ENCODE measurements at places on chromosomes 1 and 21.

DNA sequence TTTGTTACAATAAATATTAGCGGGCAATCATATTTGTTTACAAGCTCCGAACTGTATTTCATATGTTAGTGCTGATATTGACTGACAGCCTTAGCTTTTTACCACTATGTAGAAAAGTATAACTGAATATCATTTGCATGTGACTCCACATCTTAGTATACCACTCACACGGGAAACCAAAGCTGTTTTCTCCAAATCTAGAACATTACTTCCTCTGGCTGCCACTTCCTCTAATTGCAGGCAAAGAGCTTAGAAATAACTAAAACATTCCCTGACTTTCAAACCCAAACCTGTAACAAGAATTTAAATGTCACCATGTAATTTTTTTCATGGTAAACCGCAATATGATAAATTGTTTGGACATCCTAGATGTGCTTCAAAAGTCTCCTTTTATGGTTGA is 174.7 kb downstream of the LBR start:
- no peak for DNase-seq

DNA sequence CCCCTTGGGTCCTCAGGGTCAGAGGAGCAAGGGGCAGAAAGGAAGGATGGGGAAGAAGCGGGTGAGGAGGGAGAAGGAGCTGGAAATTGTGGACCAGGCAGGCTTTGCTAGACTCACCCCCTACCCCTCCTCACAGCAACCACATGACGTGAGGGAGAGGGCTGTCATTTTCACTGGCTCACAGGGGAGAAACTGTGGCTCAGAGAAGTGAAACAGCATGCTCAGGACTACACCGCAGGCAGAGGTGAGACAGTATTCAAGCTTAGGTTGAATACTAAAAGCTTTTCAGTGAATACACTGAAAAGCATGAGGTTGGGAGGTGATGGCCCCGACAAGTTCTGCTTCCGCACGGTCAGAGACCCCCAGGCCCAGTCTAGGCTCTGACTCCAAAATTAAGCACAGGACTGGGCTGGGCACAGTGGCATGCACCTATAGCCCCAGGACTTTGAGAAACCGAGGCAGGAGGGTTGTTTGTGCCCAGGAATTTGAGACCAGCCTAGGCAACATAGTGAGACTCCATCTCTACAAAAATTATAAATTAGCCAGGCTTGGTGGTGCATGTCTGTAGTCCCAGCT is 1.2 kb upstream of the CLEC20A start:
- no peak for DNase-seq

DNA sequence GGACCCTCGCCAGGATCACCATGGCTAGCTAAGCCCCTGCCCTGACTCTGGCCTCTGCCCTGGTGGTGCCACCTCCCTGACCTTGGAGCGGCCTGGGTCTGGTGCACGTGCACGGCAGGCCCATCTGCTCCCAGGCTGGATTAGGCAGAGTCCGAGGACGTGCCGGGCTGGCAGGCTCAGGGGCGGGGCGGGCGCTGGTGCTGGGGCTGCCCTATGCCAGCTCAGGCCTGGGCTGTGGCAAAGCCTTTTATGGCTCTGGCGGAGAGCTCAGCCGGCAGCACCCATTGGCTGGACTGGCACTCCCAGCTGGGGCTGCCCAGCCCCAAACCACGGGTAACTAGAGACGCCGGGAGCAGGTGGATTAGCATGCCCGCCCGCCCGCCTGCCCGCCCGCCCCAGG is 17.1 kb upstream of the EDN2 start:
- DNase-seq, result no peak

DNA sequence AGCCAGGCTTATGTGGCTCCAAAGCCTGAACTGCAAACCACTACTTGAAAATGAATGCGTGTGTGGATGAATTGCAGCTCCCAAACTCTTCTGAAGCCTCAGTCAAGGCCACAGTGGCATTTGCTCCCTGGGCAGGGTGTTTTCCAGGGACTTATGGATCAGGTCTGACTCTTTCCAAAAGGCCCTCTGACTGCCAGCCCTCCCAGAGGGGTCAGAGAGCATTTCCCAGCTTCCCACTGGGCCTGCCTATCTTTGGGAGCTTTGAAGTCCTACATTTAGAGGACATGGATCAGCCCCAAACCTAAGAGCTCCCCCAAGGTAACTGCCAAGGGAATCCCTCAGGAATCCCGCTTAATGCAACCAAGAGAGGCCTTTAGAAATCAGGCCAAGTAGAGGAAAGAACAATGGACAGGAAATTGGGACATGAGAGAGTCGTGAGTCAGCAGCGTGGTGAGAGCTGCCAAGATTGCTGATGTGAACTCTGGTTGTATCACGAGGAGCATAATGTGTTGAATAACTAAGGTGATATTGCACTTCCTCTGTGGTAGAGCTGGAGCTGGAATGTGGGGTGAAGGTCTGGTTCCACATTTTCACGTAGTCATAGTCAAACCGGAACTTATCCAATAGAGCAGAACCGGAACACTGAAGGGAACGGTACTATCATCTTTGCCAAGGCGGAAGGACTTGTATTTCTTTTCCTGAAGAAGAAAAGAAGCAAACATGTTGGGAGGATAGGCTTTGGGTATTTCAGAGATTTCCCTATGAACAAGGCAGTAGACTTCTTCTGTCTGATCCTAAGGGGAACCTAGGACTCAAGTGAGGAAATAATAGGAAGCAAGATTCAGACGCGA is 99.4 kb upstream of the JUN start:
- DNase-seq, result no peak

- no peak for DNase-seq
These were observed 53.6 kb downstream of the OLIG1 start for GRCh38 chr21:33123374-33124123.

DNA sequence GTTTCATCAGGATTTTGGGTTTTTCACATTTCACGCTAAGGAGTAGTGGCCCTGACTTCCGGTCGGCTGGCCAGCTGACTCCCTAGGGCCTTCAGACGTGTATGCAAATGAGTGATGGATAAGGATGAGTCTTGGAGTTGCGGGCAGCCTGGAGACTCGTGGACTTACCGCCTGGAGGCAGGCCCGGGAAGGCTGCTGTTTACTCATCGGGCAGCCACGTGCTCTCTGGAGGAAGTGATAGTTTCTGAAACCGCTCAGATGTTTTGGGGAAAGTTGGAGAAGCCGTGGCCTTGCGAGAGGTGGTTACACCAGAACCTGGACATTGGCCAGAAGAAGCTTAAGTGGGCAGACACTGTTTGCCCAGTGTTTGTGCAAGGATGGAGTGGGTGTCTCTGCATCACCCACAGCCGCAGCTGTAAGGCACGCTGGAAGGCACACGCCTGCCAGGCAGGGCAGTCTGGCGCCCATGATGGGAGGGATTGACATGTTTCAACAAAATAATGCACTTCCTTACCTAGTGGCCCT is 23.1 kb upstream of the TNFRSF1B start:
- DNase-seq, result no peak

Measured in stimulated activated CD8-positive, alpha-beta memory T cell treated with anti-CD3 and anti-CD28 coated beads, Interleukin-4, amount 100 ng/mL, for 1 hour (primary cell).